ENCODE measurements at places on chromosomes 12 and 14.

DNA sequence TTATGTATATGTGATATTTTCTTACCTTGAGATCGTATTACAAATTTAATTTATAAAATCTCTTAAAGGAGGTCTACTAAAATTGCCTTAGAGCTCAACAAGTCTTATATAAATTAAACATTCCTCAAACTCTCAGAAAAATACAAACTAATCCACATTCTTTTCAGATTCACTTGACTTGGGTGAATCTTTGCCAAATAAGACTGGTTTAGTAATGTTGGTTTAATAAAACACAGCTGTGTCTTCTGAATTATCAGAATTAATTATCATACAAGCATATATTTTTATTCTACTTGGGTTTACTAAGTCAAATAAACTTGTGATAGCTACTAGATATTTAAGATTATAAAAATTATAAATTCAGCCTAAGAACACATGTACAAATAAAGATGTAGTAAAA is 13.3 kb downstream of the GLIPR1L2 start:
- no peak for DNase-seq

DNA sequence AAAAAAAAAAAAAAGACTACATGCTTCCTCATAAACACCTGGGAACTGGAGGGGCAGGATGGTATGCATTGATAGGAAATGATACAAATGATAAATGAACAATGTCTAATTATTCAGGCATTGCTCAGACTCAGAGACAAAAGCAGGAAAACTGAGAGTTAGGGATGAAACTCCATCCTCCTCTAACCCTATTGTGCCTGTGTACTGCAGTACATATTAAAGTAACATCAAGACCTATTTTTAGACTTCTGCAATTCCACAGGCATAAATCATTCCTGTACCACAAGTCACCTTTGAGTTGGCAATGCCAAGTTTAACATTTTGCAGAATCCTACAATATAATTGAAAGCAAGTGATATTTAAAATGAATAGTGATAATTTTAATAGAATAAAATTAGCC is 156.5 kb upstream of the USP15 start:
- no peak for DNase-seq

- no peak for DNase-seq
Observed at GRCh38 chr12:69875416-69875935, 50.4 kb downstream of the MYRFL start.

GRCh38 chr12:71935594-71935993 is 3.1 kb upstream of the TPH2 start:
- no peak for DNase-seq

- DNase-seq = no peak
Observed at GRCh38 chr12:19964549-19964948, 403.8 kb upstream of the PDE3A start.

DNA sequence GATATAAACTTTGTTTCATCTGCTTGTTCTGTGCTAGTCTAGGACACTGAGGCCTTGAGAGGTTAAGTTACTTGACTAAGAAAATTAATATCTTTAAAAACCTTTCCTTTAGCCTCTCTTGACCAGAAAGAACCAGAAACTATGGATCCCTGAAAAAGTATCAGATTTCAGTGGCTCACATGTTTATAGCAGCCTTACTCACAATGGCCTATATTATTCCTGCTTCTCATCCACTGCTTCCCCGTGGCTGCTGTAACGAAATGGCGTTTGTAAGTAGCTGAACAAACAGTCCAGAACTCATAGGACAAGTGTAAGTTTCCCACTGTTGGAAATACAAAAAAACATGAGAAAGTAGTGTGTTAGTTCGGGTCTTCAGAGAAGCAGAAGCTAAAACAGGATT is 3.2 kb upstream of the PYGL start:
- no peak for DNase-seq

DNA sequence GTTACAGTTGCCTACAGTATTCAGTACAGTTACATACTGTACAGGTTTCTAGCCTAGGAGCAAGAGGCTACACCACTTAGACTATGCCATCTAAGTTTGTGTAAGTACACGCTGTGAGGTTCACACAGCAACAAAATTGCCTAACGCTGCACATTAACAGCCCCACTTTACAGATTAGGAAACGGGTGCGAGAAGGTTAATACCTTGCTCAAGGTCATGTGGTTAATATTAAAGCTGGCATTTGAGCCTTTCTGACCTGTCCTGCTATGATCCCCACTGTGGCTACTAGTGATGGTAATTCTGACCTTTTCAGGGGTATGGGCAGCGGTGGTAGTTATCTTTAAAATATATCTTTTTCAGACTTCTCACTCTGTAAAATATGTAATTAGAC is 20.9 kb downstream of the ACVR1B start:
- DNase-seq = peak; percentile 63

GRCh38 chr12:89386138-89386537 is 33.8 kb upstream of the DUSP6 start:
- no peak for DNase-seq

- DNase-seq = no peak
Observed at GRCh38 chr14:89616425-89616824, 199.4 kb upstream of the FOXN3 start.

DNA sequence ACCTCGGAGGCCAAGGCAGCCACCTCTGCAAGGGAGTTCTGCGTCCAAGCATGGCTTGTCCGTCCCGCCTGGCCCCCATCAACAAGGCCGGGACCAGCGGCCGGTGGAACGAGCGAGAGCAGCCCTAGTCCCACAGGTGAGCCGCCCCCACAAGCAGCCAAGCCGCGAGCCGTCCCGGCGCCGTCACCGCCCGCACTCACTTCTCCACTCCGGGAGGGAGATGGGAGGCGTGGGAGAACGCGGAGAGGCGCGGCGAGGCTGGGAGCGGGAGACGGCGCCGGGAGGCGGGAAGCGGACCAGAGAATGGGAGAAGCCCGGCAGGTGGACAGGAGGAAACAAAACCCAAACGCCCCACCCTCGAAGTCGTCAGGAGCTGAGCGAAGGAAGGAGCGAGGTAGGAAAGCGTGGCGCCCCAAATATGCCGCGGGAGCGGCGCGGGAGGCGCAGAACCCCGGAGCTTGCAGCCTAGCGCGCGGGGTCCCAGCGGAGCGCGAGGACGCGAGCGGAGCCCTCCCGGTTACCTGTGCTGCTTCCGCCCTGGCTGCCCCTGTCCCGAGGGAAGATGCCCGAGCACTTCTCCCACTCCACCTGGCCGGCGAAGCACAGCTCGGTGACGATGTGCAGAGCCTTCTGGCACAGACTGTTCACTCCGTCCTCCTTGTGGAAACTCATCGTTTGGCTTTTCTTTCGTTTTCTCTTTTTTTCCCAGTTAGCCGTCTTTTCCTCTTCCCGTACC is 600 bp downstream of the SYT10 start:
- DNase-seq = no peak

GRCh38 chr12:9948606-9949296 is 16.6 kb upstream of the CLEC2A start:
- DNase-seq = no peak

DNA sequence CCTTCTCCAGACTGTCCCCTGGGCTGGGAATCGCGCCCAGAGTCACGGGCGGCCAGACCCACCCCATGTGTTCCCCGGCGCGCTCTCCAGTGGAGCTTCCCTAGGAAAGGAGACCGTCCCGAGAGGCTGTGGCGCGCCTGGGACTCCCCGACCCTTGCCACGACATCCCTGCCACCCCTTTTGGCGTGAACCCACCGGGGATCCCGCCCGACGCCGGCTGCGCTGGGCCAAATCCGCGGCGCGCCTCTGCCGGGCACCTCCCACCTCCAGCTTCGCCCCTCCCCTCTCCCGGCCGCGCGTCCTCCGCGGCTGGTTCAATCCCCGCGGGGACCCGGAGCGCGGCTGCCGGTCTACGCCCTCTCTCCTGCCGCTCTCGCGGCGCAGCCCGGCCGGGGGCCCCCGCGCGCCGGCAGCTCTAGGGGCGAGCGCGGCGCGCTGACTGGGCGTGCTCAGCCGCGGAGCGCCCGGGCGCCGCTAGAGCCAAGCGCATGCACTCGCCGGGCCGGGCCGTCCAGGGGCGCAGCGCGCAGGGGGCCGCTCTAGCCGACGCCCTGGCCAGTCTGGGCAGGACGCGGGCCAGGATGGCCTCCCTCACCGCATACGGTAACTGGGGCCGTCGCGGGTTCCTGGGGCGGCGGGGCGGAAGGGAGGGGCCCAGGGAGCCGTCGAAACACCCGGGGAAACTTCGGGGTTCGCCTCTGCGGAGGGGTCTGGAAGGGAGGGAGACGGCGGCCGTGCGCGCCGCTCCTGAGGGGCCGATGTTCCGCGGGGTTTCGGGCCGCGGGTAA is 77.4 kb upstream of the ANO4 start:
- DNase-seq = no peak

- DNase-seq = no peak
Observed at GRCh38 chr14:100004392-100004791, 60.8 kb upstream of the EVL start.

DNA sequence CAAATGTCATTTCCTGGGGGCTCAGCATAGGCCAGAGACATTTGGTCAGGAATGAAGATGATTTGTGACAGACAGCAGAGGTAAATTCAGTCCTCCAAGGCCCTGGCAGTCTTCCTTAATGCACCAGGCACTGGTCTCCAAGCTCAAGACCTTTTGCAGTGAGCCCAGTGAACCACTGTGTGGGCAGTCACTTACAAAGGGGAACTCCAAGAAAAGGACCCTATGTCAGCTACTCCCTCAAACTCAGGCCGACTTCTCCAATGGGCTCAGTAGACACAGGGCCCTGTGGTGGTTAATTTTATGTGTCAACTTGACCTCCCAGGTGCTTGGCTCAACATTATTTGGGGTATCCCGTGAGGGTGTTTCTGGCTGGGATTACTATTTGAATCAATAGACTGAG is 29.3 kb upstream of the PLEK2 start:
- DNase-seq = no peak

- DNase-seq = no peak
Observed at GRCh38 chr12:19764408-19764807, 325.1 kb downstream of the AEBP2 start.

GRCh38 chr14:72792051-72792788 is 101.7 kb downstream of the DPF3 start:
- no peak for DNase-seq

DNA sequence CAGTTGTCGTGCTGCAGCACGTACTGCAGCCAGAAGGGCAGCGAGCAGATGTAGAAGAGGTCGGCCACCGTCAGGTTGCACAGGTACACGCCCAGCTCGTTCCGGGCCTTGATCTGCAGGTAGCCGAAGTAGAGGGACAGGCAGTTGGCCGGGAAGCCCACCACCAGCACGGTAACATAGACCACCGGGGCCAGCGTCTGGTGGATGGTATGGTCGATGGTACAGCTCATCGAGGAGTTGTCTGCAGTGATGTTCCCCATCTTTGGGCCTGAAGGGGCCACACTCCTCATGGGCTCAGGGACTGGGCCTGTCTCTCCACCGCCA is 9.8 kb downstream of the GPR68 start:
- DNase-seq = no peak

DNA sequence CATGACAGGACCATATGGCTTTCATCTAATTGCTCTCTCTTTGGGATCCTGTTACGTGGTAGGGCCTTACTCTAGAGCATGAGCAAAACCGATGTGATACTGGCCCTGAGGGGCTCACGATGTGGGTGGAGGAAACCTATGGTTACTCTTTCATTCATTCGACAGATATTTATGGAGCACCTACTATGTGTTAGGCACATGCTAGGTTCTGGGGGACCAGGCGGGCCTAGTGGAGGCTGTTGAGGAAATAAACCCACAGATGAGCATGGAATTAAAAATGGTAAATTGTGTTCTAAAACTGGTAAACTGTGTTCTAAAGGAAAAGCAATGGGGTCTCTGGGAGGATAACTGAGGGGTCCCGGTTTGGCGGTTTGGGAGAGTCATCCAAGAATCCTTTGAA is 14.8 kb downstream of the SH2B3 start:
- no peak for DNase-seq

DNA sequence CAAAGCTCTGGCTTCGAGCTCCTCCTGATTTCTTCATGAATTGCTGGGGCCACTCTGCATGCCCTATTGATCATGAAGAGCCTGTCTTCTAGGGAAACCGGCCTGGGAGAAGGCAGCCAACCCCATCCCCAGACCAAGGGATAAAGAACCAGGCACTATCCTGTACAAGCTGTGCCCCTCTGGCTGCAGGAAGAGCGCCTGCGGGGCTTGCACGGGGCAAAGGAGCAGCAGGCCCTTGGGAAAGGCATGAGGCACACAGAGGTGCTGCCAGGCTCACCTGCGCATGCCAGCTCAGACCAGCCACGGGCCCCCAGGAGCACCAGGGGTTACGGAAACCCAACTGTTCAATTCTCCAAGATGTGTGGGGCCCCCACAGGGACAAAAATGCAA is 2.1 kb downstream of the ITPK1 start:
- no peak for DNase-seq

- no peak for DNase-seq
Observed at GRCh38 chr12:106084014-106084671, 54.6 kb downstream of the NUAK1 start.

GRCh38 chr14:50087341-50088116 is 28.8 kb downstream of the VCPKMT start:
- no peak for DNase-seq

DNA sequence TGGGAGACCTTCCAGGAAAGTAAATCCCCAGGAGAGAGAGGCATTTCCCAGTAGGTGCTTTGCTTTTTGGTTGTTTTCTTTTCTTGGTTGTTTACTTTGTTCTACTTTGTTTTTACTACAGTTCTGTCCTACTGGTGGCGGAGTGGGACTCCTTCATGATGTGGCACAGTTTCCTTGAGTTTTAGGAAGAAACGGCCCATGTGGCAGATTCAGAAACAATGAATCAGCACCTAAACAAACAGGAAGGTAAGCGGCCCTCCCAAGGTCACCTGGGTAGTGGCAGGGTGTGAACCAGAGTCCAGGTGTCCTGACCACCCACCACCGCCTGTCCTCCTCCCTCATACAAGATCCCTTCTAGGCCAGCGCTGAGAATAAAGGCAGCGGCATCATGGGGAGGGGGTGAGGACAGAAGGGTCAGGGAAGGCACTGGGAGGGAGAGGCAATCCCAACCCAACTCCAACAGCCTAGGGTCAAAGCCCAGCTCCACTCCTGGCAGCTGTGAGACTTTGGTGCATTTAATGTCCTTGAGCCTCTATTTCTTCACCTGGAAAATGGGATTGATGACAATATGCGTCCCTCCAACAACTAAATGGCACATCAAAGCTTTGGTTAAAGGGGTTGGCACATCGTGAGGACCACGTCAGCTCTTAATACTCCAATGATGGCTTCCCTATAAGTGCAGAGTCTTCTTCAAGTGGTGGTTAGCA is 111.5 kb upstream of the BCL2L14 start:
- DNase-seq = no peak
